Glomerular endothelial cell (primary cell): ENCODE measurements at places on chromosomes 1 and 21. TPM values are rescaled to one million over a fixed set of nuclear protein-coding genes. Genes with fewer than 3 reads are reported as not detected.

The SUMO3 gene
- 59.8 and 79.2 TPM in 2 replicates for total RNA-seq

GRCh38 chr1:40232444-40232843 lies 15.3 kb upstream of the TMCO2 start:
- no peak for DNase-seq

The CFAP126 gene
- total RNA-seq: not detected in 2 replicates

The TMEM82 gene
- total RNA-seq: not detected in 2 replicates

DNA sequence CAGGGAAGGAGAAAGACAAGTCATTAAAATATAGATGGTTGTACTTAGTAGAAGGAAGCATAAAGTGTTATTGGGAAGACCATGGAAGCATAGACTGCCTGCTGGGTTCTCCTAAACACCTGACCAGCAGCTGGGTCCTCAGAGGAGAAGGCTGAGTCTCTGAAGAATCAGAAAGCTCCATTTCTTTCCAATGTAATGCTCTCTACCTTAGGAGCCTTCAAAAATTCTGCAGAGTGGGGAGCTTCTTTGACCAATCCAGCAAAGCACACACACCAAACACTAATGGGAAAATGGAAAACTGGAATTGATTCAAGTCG lies 21.1 kb upstream of the BCL10 start:
- DNase-seq: no peak
